CD4-positive, alpha-beta T cell treated with Interleukin-15 for 1 hour (primary cell): ENCODE measurements at places on chromosomes 5 and 9.

DNA sequence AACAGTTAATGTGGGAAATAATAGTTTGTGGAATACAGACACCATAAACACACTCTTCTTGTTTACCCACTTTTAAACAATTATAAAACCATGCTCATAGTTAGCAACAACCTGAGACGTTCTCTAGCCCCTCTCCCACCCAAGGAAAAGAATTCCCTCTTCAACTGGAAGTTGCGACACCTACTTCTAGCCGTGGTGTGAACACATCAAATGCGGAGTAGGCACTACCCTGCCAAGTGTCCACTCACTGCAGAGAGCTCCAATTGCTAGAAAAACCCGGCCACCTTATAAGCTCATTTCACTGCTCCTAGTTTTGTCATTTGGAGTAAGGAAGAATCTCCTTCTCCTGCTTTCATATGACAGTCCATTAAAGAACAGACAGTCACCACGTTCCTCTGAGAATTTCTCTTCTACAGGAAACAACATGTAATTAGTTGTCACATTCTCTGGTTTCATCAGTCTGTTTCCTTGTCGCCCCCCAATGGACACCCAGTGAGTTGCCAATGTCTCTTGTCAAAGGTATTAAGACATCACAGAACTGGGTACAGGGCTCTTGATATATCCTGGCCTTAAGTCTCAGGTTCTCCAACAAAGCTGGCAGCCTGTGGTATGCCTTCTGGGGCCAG, 47.3 kb downstream of the PRLR start:
- no peak for DNase-seq

GRCh38 chr9:76787677-76788076, 23.4 kb downstream of the PCA3 start:
- DNase-seq = no peak

GRCh38 chr5:83711982-83712601, 8.6 kb downstream of the HAPLN1 start:
- DNase-seq = no peak

- DNase-seq = no peak
These were observed 9.2 kb downstream of the DCANP1 start for GRCh38 chr5:135437796-135438560.

DNA sequence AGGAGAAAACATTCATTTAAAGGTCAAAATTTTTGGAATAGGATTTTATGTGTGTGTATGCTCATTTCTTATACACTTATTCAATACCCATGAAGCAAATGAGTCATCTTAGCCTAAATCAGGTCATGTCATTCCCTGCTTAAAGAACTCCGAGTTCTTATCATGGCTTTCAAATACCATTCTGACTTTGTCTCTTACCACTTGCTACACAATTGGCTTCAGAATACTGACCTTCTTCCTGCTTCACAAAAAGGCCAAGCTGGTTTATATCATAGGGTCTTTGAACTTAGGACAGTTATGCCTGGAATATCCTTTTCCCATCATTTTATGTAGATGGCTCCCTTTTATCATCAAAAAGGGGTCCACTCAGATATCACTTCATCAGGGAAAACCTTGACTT, 652.2 kb upstream of the WWC1 start:
- DNase-seq = no peak

- no peak for DNase-seq
These were observed 21.9 kb upstream of the NOTCH1 start for GRCh38 chr9:136567651-136568287.

DNA sequence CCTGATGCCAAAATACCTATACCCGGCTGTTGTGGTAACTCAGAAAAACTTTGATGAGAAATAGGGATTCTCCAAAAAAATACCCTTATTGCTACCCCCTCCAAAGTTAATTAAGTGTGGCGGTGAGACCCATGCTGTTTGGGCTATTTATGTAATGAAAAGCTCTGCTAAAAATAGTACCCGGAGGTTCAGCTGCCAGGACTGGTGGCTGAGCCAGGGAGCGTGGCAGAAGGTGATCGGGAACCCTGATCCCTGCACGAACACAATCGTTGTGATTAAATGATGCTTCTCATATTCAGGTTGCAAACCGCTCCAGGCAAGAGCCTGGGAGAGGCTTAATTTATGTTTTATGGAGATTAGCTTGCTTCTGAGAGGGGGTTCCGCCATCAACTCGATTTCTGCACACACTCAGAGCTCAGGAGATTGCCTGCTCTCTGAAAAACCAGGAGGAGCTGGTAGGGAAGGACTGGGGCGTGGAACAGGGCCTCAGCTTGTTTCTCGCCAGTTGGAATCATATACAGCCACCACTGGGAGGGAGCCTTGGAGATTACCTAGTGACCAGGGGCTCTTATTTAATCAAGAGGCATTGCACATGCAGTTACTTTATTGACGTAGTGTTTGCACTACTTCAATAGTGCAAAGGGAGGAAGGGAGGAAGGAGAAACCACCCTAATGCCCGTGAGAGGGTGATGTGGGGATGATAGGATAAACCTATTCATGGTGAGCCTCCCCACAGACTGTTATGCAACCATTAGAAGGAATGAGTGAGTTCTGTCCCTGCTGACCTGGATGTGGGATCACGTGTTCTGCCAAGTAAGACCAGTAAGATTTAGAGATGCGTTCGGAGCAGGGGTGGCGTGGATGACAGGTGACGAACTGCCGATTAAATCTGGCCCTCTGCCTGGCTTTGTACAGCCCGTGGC, 23.4 kb downstream of the HRH2 start:
- DNase-seq = no peak

GRCh38 chr5:107401470-107402122, 269.1 kb downstream of the EFNA5 start:
- DNase-seq = no peak
